Jurkat, Clone E6-1 (cell line): ENCODE measurements at places on chromosomes 2 and 18.

GRCh38 chr18:78542204-78542603, 437.4 kb upstream of the SALL3 start:
- DNase-seq = no peak

- peak; percentile 55 for DNase-seq
Measured at GRCh38 chr2:202700075-202700901, 65.5 kb downstream of the FAM117B start.

- no peak for DNase-seq
Measured at GRCh38 chr2:193907561-193907960, 1712.8 kb upstream of the TMEFF2 start.

GRCh38 chr2:24490690-24491541, at the start of gene NCOA1:
Gene NCOA1, plus strand, starts transcription at chr2:24491254. Its CDS starts 167,424 bp downstream, at chr2:24658678.
- peak; percentile 85 for DNase-seq

DNA sequence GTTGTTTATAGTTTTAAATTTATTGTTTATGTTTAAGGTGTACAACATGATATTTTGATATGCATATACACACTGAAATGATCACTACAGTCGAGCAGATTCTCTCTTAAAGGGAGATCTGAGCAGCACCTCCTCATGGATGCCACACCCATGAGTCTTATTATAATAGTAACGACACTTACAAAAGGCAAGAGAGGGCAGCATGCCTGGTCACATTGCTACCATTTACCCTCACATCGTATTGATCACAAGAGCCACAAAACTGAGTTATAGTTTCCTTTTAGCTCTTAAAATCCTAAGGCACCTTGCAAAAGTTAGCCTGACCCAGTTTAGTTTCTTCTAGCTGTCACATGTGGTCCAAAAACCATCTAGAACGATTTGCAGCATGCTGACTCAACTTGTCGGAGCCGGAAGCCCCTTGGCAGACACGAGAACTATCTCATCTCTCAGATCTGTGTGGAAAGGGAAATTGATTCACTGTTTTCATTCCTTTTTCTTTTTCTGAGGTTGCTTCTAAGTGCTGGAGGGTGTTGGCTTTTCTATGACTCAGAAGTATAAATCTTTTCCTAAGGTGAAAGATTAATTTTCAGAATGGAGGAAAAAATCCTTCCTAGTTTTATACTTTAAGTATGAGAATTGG, 85.3 kb downstream of the CDC42EP3 start:
- no peak for DNase-seq

GRCh38 chr2:151085181-151085611, 176.5 kb downstream of the RBM43 start:
- no peak for DNase-seq

- DNase-seq = no peak
Measured at GRCh38 chr2:127106457-127106990, 430 bp downstream of the BIN1 start.

DNA sequence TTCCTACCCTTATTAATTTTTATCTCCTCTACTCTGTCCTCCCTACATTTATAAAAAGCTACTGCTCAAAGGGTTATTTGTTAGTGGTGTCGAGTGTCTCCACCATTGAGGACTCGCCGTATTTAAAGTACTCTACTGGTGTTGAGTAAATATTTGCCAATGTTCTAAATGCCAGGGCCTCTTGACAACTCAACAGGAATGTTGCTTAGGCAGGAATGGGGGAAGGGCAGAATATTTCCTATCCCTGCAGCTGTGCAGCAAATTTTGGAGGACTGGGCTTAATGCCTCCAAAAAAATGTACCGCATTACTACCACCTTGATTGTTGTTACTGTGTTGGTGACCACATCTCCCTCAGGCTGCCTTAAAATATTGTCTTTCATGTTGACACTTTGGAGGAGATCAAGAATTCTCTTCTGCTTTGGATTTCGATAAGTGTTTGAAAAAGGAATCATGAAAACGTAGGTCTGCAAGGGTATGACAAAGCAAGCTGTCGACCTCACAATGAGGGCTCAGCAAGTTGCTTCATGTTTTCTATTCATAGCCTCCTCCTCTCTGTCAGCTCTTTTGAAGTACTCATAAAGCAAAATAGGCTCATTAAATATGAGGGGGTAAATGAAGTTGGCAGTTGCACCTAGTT, 84.3 kb downstream of the EFEMP1 start:
- no peak for DNase-seq

DNA sequence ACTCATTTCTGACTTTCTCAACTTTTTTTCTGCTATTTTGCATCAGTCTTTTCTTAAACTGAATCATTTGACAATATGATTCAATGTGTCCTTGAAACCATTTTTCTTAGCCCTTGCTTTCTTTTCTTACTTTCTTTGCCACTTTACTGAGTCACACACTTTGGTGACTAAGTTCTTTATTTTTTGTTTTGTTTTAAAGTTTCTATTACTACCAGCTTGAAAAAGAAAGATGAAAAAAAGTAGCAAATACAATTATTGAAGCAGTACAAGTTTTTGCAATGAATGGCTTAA, 116.5 kb downstream of the DOCK10 start:
- DNase-seq = no peak

DNA sequence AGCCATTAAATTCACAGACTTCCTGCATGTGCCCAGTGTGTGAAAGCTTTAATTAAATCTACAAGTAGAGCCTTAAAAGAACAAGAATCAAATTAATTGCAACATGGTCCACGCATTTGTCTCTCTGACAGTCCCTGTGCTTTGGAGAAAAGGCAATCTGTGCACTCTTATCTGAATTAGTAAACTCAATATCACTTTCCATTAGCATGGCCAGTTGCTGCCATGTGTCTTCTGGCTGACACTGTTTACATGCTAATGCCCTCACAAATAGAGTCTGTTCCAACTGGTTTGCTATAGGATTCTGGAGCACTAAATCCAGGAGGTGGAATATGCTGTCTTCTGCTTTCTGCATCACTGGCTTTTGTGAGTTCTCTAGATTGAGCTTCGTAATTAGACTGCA, 434.5 kb upstream of the RAB12 start:
- DNase-seq = no peak

DNA sequence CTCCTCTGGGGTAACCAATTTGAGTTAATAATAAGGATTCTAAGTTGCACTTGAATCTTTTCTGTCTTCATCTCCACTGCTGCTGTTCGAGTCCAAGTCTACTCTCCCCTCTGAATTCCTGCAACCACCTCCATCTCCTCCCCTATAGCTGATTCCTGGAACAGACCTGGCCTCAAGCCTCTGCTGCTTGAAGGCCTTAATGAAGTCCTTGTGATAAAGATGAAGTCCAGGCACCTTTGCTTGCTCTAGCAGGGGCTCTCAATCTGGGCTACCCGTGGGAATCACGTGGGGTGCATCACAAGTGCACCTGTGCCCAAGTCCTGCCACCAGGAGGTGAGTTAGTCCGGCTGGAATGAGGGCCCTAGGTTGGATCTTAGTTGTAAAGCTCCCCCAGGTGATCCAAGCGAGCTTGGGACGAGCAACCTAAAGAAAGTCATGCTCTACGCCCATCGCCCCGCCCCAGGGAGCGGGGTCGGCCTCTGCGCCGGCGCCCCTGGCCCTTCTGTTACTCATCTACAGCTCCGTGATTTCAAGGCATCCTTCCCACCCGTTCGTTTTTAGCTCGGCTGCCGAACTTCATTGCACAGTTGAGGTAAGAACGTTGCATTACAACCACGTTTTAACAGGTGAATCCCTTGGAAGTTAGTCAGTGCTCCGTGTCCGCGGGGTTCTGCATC, 905 bp upstream of the IAH1 start:
- DNase-seq = no peak

- no peak for DNase-seq
Measured at GRCh38 chr2:20629581-20630171, 21.2 kb downstream of the HS1BP3 start.

DNA sequence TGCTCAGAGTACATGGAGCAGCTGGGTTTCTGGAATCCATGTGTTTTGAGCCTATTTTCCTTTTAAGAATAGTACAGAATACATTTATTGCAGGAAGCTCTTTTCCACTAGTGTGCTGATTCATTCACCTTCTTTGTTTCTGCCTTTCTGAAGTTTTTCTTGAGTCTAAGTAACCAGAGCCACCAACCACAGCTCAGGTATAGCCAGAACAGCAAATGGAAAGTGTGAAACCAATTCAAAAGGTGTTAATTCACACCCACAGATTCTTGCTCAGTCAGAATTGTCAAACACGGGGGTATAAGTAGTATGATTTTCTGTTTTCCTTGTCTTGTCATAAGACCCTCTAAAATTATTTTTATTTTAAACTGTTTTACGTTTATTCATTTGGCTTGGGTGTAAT, 75.9 kb upstream of the DYNAP start:
- DNase-seq = no peak

GRCh38 chr2:223979730-223980396, 22.6 kb downstream of the MRPL44 start:
- DNase-seq = peak; percentile 60

- DNase-seq = no peak
Measured at GRCh38 chr2:30655211-30655610, 152.0 kb downstream of the CAPN13 start.

DNA sequence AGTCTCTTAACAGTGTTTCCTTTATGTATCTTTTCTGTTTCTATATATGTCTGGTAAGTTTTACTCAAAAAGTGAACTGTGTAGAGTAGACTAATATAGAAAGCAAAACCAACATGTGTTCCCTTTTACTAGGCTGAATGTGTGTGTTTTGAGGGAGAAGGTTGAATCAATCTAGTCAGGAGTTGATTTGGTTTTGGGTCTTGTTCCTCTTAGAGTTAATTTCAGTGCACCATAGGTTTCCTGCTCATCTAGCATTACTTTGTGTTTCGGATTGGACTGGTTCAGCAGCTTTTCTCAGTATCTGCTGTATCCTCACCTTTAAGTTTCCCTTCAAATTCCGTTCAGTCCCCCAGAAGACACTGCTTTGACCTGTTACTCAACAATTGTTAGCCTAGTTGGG, 52.0 kb upstream of the TRIM43 start:
- no peak for DNase-seq

GRCh38 chr2:147663962-147664361, 180.9 kb upstream of the ACVR2A start:
- no peak for DNase-seq

- no peak for DNase-seq
Measured at GRCh38 chr2:27000228-27000627, 29.8 kb downstream of the MAPRE3 start.

DNA sequence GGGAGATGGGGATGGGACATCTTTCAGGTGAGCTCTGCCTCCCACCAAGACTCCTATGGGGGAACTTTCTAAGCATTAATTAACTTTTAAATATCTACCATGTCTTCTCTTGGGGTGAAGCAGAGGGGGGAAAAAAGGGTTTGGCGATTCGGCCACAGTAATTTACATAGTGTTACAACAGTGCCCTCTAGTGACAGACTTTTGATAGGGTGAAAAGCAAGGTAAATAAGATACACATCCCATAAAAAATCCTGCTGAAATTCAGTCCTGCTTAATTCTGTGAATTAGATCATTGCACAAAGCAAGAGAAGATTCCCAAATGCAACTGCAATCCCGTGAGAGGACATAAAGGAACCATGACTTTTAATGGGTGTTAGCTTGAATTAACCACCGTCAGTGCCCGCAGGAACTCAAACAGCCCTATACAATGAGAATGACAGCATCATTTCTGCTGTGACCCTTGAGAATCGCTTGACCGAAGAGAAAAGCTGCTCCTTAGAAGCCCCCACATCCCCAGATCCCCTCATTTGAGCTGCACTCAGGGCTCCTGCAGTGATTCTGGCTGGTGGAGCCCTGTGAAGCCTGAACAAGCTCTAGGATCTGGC, 32.8 kb downstream of the FAM124B start:
- peak; percentile 32 for DNase-seq

DNA sequence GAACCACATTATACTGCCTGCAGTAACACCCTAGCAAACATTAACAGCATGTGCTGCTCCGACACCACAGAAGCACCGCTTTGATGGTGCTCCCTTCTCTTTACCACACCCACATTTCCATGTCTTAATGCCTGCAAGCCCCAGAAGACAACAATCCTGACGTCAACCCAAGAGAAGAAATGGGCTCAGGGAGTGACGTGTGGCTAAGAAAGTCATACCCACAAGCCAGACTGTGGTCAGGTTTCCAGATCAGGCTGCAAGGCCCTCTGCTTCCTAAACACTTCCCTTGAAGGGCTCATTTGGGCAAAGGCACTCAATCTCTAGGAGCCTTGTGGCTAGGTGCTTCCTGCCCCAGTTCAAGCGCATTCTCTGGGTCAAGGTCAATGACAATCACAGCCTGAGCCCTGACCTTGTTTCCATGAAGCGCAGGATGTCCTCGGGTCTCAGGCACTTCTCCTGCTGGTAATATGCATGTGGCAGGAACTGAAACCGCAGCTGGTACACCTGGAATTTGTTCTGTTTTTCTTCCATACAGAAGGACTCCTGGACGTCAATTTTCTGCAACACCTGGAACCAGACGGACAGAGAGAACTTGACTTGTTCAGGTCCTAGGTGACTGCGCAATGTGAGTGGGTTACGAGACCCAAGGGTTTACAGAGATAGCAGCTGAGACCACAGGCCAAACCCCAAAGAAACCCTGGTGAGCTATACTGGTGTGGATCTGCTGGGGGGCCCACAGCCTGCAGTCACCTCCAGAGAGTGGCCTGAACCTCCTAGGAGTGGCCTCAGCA, 67.2 kb downstream of the POLR1A start:
- DNase-seq = peak; percentile 93

DNA sequence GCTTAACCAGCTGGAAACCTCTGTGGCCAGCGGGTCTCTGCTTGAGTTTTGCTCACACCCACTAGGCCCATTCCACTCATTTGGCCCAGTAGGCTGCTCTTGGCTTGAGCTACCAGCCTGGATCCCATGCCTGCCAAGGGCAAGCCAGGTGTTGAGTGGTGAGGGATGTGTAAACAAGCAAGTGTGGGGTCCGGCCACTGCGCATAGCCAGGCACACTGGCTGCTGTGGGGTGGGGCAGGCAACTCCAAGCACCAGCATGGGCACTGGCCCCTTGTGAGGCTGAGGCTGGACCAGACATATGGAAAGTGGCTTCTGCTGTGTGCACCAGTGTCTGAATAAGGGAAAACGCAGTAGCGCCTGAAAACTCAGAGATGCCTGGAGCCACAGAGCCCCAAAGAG, 732.7 kb downstream of the NR4A2 start:
- no peak for DNase-seq

DNA sequence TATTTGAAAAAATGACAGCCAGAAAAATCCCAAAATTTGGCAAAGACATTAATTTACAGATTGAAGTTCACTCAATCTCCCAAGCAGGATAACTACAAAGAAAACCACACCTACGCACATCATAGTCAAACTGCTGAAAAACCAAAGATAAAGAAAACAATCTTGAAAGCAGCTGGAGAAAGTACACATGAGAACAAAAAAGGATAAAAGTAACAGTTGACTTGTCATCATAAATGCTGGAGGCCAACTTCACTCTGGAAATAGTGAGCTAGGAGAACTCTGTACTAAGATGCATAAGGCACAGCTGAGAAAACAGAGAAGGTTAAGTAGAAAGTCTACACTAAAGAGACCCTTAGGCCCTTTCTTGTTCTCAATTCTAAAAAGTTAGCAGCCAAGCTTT, 73.1 kb downstream of the TLK1 start:
- DNase-seq = peak; percentile 35

DNA sequence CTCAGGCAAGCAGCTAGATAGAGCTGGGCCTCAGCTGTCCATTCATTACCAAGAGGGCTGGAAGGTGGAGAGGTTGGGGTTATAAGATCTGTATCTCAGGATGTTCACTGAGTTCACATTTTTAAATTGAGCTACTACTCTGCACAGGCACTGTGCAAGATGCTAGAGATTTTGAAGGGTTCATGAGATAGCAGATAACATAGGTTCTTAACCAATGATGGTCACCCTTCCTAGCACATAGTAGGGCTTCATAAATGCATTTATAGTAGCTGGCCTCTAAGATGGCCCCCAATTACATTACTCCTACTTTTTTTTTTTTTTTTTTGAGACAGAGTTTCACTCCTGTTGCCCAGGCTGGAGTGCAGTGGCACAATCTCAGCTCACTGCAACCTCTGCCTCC, 79.7 kb downstream of the DDX1 start:
- no peak for DNase-seq
